ENCODE measurements at places on chromosomes 1 and 21.

- DNase-seq: no peak
Observed at GRCh38 chr1:182120411-182121258, 59.1 kb upstream of the ZNF648 start.

DNA sequence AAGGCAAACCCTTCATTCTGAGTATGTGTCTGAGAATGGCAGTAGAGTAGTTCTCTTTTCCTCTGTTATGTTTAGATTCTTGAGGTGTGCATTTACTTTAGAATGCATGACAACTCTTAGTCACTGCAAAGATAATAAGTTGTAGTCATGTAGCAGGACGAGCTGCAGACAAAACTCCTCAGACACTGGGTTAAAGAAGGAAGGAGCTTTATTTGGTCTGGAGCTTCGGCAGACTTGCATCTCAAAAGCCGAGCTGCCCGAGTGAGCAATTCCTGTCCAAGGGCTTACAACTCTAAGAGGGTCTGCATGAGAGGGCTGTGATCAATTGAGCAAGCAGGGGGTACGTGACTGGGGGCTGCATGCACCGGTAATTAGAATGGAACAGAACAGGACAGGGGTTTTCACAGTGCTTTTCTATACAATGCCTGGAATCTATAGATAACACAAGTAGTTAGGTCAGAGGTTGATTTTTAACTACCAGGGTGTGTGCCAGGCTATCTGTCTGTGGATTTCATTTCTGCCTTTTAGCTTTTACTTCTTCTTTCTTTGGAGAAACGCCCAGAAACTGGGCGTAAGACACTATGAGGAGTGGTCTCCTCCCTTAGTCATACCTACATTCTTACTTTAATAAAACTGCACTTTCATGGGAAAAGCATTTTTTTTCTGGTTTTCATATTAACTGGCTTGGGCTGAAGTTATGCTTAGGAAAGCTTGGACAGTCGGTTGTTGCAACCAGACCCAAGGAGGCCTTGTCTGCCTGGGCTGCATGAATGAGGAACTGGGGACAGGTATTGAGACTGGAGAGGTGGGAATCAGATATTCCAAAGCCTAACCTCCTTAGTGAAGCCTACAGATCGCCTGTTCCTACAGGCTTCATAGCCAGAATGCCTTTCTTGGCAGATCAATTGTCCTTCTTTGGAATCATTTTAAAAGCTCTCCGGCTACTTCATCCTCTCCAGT lies 115.1 kb downstream of the RHOU start:
- no peak for DNase-seq

DNA sequence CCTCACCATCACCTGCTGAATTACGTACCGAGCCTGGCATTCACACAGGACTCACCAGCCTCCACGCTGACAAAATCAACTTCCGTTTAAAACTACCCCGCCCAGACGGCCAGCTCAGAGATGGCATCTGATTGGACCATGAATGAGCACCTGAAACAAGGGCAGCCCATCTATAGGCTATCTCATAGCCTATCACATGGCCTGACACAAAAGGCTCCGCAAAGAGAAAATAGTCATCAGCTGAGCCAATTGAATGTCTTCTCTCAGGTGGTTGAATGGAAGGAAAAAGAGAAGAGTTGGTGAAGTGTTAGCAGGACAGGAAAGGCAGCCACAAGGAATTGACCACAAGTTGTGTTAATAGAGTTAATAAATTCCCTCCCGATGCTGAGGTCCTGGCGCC lies 50.6 kb upstream of the ZC3H12A start:
- no peak for DNase-seq

DNA sequence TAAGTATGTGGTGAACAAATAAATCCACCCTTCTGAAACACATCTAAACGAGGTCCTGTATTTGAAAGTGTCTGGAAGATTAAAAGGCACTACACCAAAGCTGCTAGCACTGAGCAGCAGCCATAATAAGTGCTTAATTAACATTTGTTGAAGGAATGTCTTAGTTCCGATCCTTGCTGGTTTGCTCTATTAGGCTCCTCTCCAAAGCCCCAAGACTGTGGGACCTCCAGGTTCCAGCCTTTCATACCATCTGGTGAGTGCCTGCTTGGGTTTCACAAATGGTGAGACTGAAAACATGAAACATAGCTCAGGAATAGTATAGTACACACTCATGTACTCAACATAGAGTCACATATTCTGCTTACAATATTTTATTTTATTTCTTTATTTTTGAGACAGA lies 640 bp upstream of the CYP2J2 start:
- DNase-seq: no peak

DNA sequence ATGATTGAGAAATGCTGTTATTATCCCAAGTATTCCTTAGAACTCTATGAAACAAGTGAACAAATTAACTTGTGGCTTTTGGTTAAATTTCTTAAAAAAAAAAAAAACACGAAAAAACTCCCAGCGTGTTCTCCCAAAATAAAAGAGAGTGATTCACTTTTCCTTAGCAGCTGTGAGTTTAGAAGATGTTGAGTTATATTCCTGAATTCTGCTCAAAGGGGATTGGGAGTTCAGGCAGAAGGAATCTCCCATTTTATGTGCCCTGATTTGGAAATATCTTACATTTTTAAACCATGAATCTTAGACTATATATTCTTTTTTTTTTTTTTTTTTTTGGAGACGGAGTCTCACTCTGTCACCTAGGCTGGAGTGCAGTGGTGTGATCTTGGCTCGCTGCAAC lies 34.3 kb downstream of the SMG7 start:
- DNase-seq: no peak

GRCh38 chr1:67590329-67590728 lies 94.7 kb upstream of the GADD45A start:
- no peak for DNase-seq

- no peak for DNase-seq
Observed at GRCh38 chr1:33177996-33178540, 3.8 kb downstream of the TRIM62 start.

- no peak for DNase-seq
Observed at GRCh38 chr1:192167911-192168700, 9.8 kb downstream of the RGS18 start.

DNA sequence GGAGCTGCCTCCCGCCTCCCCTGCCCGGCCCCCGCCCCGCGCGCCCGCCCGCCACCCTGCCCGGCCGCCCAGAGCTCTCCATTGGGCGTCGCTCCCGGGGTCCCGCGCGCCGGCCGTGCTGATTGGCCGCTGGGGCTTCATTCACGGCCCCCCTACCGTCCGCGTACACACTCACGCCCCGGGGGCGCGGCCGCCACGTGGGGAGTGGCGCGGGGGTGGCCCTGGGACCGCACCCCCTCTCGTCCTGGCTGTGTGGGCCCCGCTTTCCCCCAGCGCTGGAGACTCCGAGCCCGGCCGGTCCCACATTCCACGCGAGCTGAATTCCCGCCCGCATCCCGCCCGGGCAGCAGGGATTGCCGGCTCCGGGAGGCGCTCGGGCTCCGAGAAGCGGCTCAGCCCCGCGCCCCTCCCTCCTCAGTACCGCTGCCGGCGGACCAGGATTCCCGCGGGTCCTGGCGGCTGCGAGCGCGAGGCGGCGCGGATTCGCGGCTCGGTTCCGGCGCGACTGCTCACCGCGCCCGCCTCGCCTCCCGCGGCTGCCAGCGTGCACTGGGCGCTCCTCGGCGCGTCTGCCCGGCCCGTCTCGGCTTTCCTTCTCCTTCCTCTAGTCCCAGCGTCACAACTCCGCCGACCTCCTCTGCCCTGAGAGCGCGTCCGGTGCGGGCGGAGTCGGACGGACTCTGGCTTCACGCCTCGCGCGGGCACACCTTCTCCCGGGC lies 450 bp upstream of the POU3F1 start:
- no peak for DNase-seq

DNA sequence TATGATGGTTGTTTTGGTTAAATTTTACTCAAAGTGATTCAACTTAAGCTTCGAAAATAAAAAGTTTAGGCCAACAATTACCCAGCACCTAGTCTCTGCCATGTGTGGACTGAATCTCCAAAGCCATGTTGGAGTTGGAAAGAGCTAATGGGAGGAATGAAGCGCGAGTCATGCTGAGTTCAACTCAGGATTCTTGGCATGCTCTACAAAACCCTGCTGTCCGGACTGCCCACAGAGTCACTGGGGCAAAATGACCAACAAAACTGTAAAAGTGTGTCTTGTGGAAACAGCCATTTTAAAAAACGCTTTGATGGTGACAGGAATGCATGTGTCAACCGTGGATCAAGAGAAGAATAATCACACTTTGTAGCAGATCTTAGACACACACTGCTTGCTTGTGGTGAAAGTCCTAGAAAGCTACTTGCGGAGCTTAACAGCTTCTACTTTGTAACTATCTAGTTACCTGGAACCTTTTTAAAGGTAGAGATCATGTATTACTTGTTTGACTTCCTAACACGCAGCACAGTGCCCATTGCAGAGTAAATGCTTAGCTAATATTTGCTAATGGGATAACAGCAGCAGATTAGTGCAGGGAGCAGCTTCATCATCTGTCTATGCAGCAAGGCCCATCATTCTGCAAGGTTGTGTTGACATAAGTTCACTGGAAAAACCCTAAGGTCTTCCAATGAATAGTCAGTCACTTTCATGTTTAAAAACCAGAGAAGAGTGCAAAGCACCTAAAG lies 7.0 kb upstream of the GBP6 start:
- no peak for DNase-seq

DNA sequence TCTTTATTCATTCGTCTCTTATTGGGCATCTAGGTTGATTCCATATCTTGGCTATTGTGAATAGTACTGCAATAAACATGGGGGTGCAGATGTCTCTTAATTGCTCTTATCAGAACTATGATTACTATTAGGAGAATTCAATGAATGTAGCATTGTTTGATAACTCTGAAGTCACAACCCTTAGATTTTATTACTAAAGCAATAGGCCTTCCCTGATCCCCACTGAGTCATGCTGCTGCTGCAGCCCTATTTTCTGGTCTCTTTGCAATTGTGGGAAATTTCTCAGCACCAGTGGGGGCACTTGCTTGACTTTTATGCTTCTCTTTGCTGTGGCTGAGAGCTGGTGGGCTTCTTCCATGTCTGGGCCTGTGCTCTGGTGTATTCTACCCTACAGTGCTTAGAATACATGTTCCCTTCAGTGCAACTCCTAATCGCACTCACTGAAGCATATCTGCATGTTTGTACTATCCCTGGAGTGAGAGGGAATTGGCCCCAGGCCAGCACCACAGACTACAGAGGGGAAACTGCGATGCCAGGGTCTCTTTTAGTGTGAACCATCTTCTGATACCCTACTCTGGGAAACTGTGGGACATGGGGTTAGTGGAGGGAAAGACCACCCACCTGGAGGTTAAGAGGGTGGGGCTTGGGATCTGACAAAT lies 52.2 kb upstream of the ROR1 start:
- DNase-seq: no peak

- no peak for DNase-seq
Observed at GRCh38 chr1:178311164-178311563, 185.6 kb downstream of the CLEC20A start.

DNA sequence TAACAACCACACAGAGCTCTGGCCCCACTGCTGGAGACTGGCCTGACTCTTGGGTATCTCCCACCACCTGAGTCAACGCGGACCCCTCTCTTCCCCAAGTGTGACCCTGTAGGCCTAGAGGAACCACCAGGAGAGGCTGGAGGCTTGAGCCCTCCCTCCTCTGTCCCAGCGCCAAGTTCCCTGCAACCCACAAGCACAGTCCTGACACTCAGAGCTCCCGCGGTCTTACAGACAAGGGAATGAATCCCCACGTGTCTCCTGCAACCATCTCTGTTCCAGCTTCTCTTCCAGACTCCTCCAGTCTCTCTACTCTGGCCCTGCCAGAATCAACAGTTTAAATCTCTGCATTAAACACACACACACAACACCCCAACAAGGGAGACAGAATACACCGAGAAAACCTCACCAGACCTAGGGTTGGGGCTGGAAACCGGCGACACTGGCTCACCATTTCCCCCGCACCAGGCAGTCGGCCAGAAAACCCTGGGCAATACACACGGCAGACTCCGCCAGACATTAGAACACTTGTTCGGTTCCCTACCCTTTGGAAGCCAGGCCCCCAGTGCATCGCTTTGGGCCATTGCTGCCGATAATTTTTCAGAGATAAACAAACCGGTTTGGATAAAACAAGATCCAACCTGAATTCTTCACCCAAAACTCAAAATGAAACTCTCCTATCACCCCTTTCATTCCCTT lies 21.7 kb downstream of the CASZ1 start:
- DNase-seq: no peak

- no peak for DNase-seq
Observed at GRCh38 chr1:18549906-18550305, 69.2 kb downstream of the KLHDC7A start.

DNA sequence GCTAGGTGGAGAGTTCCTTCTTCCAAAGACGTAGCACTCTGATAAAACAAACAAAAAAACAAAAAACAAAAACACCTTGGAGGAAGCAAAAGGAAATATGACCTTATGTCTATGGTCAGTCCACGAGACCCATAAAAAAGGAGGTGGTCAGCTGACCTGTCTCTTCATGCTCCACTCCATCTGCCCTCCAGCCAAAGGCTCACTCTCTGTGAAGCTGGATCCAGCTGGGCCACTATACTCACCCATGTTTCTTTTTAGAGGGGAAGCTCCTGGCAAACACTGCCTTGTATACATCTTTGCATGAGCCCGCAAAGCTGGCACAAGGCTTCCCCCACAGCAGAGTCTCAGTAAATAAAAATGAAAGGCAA lies 126.1 kb upstream of the CACHD1 start:
- DNase-seq: no peak

DNA sequence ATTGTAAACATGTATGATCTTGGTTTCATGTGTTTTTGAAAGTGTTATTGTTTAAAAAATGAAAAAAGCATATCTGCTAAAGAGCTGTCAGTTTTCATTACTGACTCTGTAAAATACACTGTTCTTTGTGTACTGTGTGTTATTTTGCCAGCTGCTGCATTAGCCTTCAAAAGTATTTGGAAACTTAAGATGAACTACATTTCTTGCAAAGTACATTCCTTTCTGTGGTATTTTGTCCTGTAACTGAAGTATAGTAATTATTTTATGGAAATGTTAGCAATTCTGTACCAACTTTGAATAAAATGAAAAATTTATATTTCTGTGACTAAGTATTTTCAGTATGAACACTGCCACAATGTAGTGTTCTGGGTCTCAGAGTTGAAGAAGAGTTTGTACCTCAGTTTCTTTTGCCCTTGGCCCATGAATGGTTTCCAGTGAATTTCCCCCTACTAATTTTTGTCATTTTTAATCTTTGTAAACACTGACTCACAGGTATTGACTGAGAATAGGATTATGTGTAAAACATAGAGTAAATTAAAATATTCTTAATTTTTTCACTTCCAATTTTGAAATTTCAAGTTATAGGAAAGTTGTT lies 32.7 kb downstream of the MRPS6 start:
- no peak for DNase-seq

All from cortex of kidney (tissue), 1 donor.